ENCODE measurements at places on chromosomes 11 and 22.

DNA sequence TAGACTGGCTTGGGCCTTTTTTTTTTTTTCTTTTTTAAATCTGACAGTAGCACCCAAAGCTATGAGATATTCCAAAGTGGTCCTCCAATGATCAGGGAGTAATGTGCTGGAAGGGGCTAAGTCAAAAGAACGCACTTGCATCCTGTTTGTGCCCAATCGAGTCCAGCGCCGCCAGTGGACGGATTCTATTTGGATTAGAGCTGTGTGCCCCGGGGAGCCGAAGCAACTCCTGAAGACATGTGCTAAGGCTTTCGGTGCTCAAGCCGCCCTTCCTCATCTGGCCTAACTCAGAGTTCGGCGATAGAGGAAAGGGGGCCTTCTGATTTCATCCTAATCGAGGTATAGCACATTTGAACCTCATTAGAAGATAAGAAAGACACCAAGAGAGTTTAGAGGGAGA, 147.8 kb upstream of the NECTIN1 start:
- no peak for DNase-seq

DNA sequence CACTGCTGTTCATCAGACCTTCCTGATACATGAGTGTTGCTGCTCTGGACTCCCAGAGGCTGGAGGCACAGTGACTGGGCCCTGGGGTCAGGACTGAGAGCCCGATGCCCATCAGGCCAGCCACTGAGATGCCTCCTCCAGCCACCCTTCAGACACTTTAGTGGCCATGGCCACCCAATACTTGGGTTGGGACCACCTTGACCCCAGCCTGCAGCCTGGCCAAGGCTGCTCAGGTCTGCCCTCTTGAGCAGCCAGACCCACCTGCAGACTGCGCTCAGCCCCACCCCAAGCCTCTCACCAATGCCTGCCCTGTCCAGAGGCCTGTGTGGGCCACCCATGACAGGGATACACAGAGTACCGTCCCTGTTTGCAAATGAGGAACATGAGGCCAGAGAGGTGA, 4.2 kb downstream of the RNF215 start:
- DNase-seq: no peak

DNA sequence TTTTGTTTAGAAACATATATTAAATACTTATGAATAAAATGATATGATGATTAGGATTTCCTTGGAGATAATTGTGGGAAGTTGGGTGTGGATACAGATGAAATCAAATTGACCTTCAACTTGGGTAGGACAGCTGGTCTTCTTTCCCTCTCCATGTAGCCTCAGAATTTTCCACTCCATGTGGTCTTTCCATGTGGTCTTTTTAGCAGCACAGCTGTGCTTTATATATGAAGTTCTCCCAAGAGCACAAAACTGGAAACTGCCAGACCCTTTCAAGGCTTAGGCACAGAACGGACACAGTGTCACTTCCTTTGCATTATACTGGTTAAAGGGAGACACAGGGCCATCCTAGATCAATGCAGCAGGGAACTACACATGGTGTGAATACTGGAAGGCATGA, 28.6 kb downstream of the FAM76B start:
- no peak for DNase-seq

GRCh38 chr22:17314487-17314886, 54.8 kb upstream of the CECR2 start:
- no peak for DNase-seq

GRCh38 chr11:114066046-114066648, 6.6 kb downstream of the ZBTB16 start:
- no peak for DNase-seq

- DNase-seq: peak; percentile 17
Measured at GRCh38 chr11:9861860-9862725, 198.2 kb downstream of the SWAP70 start.

GRCh38 chr11:34214961-34215805, 109.8 kb downstream of the NAT10 start:
- DNase-seq: no peak

DNA sequence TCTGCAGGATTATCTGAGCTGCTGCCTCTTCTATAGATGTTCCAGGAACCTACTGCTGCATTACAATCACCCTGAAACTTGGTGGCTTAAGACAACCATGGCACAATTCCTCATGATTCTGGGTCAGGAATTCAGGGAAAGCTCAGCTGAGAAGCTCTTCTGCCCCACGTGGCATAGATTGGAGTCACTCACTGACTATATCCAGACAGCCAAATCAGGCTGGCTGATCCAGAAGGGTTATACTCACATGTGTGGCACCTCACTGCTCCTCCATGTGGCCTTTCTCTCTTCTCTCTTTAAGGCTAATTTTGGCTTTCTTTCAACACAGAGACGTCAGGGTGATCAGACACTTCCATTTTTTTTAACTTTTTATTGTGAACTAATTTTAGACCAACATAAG, 125.5 kb downstream of the BBOX1 start:
- DNase-seq: no peak

GRCh38 chr11:128422576-128423370, 164.6 kb downstream of the ETS1 start:
- DNase-seq: no peak

DNA sequence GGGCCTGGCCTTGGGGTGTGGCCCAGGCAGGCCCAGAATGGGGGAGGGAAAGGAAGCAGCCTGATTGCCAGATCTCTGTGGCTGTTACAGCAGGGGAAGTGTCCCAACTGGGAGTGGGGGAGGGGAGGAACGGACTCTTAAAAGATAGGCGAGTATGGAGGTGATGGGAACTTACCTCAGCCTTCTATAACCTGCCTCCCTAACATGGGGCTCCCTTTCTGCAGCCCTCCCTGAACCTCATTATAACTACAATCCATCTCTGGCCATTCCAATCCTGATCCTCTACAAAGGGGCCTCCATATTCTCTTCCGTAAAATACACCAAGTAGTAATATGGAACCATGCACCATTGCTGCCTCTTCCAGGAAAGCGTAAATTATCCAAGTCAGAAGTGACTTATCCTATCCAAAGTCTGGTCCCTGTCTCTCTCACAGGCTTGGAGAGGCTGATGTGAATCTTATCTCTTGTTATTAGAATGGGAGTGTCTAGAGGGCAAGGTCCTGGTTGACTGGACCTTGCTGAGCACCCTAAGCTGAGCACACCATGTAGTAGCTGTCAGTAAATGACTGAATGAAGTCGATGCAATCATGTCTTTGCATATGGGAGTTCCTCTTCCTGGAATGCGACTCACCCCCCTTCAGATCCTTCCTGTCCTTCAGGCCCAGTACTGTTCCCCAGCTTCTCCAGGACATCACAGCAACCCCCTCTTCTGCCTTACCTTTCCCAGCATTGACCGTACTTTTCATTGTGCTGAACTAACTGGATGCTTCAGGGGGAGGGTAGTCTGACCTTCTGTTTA, 5.9 kb downstream of the RHOG start:
- no peak for DNase-seq

- no peak for DNase-seq
Measured at GRCh38 chr11:43994196-43994595, 51.8 kb downstream of the C11orf96 start.

DNA sequence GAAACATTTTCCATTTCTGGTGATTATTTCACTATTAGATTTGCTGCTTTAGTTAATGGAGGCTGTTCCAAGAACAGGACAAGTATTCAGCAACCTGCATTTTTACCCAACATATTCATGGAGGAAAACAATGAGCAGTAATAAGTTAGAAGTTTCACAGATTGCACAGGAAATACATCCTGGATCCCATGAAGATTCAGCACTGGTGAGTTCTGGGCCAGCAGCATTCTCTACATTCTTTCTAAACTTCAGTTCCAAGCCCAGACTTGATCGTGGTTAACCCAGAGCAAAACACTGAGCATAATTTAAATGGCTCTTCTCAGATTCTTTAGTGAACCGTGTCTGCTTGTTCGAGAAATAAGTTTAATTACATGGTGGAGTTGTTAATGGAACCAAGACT, 3.8 kb downstream of the FJX1 start:
- no peak for DNase-seq

DNA sequence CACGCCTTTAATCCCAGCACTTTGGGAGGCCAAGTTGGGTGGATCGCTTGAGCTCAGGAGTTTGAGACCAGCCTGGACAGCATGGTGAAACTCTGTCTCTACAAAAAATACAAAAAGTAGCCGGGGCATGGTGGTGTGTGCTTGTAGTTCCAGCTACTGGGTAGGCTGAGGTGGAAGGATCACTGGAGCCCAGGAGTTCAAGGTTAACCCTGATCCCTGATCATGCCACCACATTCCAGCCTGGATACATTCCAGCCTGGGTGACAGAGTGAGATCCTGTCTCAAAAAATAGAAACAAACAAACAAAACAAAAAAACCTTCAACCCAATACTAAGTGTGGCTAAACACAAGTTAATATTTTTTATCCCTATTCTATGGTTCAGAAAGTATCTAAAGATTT, 66.4 kb upstream of the CLNS1A start:
- no peak for DNase-seq

GRCh38 chr11:89067264-89067663, 1.5 kb upstream of the GRM5 start:
- DNase-seq: no peak

GRCh38 chr11:44899959-44900358, 50.7 kb downstream of the TP53I11 start:
- DNase-seq: no peak

- no peak for DNase-seq
Measured at GRCh38 chr11:123061403-123062157, at the start of gene HSPA8. Gene HSPA8, minus strand, starts transcription at chr11:123062136. Its CDS starts 812 bp downstream, at chr11:123061324.

DNA sequence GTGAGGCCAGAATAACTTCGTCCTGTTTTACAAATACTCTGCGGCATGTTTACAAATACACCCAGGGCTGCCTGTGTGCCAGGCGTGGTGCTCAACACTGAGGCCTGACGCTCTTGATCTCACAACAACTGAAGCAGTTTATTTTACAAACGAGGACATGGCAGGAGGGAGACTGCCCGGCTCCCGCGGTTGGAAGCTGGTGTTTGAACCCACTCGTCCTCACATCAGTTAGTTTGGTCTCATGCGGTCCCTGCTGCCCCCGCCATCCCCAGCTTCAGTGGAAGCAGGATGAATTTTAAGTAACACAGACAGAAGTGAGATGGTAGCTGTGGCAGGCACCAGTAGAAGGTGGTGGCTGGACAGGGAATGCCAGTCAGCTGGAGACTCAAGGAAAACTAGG, 16.4 kb downstream of the KIAA0930 start:
- no peak for DNase-seq
